Adrenal gland (tissue), 19 donors: ENCODE measurements at places on chromosomes 12 and 14. TPM values are rescaled to one million over a fixed set of nuclear protein-coding genes. Genes with fewer than 3 reads are reported as not detected.

- no peak for DNase-seq
Measured at GRCh38 chr12:43294916-43295315, 257.1 kb downstream of the ADAMTS20 start.

- no peak for DNase-seq
Measured at GRCh38 chr12:106305376-106305775, 2.8 kb downstream of the TCP11L2 start.

GRCh38 chr12:1939801-1940607 is 21.6 kb upstream of the CACNA2D4 start:
- DNase-seq, result peak; percentile 88

- DNase-seq, result no peak
Measured at GRCh38 chr14:99541677-99542470, 60.7 kb downstream of the CCNK start.

GRCh38 chr14:23421594-23421993 is 13.5 kb upstream of the MYH6 start:
- DNase-seq, result no peak

DNA sequence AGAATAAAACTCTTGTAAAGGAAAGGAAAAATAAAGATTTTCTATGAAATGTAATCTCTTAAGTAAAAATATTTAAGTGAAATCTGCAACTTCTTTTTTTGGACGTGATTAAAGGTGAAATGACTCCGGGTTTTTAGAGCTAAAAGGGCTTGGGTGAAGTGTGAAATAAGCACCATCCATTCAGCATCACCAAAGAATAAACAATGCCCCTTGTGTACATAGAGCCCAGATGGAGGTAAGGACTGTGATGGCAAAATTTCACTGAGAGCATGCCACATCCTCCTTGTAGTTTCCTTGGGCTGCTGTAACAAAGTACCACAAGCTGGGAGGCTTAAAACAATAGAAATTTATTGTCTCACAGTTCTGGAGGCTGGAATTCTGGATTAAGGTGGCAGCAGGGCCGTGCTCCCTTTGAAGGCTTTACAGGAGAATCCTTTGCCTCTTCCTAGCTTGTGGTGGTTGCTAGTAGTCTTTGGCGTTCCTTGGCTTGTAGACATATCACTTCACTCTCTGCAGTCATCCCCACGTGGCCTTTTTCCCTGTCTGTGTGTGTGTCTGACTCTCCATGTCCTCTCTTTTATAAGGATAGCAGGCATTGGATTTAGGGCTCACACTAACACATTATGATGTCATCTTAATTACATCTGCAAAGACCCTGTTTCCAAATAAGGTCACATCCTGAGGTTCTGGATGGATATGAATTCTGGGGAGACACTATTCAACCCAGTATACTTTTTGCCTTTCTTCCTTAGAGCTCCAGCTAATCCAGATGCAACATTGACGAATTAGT is 24.2 kb downstream of the ZNF664 start:
- DNase-seq, result no peak

- no peak for DNase-seq
Measured at GRCh38 chr14:50812180-50812579, 18.8 kb downstream of the NIN start.

GRCh38 chr12:124389725-124390441 is 95.0 kb downstream of the RFLNA start:
- no peak for DNase-seq

- DNase-seq, result peak; percentile 64
Measured at GRCh38 chr12:130826151-130826801, 12.8 kb downstream of the STX2 start.

The TAPBPL gene
- total RNA-seq, result 40.5 TPM

DNA sequence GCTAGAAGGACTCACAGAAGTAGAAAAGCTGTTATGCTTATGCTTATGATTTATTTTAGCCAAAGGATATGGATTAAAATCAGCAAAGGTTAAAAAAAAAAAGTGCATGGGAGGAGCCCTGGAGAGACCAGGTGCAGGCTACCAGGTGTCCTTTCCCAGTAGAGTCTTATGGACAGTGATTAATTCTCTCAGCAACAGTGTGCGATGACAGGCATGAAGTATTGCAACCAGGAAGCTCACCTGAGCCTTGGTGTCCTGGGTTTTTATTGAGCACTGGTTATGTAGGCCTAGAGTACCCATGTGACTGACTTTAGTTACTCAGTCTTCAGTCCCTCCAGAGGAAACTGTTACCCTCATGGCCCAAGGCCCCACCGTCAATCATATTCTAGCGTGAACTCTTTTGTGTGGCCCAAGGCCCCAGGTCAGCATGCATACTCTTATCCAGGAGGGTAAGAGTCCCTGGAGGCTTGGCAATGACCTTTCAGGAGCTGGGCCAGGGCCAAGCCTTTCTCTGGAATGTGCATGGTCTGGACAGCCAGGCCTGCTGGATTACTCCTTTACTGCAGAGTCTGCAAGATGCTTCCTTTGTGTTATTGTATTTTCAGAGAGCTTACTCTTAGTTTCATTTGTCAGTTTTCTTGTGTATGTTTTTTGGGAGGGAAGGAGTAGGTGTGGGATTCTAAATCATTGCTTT is 69.6 kb upstream of the RD3L start:
- peak; percentile 49 for DNase-seq

DNA sequence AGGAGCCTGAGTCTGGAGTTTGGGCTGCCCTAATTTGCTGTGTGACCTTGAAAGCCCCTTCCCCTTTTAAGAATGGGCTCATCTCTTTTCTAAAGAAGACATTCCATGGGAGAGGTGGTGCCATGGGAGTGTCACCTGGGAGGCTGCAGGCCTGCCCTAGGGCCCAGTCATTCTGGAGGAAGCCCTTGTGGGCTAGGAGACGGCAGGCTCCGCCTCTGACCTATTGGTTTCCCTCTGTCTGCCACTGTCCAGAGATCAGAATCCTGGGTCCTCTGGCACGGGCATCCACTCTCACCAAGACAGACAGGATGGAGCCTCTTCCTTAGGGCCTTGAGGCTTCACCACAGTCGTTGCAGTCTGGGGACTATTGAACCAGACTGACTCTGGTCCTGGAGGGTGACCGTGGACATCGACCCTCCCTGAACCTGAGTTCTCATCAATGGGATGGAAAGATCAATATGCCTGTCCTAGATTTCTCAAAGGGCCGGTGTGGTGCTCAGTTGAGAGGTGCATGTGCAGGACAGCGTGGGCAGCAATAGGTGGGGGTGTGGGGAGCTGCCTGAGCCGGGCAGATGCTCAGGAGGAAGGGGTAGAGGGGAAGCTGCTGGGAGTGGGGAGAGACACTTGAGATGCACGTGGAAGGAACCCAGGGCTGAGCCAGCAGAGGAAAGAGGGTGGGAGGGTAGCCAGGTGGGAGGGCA is 12.2 kb upstream of the CLMN start:
- no peak for DNase-seq

- no peak for DNase-seq
Measured at GRCh38 chr14:71783786-71784185, 148.4 kb upstream of the RGS6 start.

GRCh38 chr14:94392510-94392935 is 4.1 kb upstream of the SERPINA1 start:
- DNase-seq, result peak; percentile 37

DNA sequence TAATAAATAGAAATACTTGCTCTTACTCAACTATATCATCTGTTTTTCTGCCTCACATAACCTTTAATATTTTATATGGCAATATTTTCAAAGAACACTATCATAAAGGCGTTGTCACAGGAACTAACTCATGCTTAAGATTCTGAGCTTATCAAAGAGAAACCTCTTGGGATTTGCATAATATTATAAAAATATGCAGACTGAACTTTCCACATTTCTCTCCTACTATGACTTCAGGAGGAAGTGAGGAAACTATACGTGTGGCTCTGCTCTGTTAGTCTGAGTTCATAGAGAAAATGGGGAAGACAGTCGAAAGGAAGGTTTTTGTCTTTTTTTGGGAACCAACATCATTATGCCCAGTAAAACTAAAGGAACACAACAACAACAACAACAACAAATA is 124.7 kb downstream of the GARIN6 start:
- no peak for DNase-seq

- DNase-seq, result peak; percentile 72
Measured at GRCh38 chr12:22334410-22335100, at the start of gene ST8SIA1. TSS of gene ST8SIA1 (minus strand) at chr12:22334707. CDS start at chr12:22334232, 475 bp downstream.

The BCL7A gene
- 8.0 TPM for total RNA-seq

GRCh38 chr14:91961297-91962220 is 14.1 kb upstream of the FBLN5 start:
- no peak for DNase-seq

- no peak for DNase-seq
Measured at GRCh38 chr12:65823513-65824375, 539 bp upstream of the HMGA2 start.

DNA sequence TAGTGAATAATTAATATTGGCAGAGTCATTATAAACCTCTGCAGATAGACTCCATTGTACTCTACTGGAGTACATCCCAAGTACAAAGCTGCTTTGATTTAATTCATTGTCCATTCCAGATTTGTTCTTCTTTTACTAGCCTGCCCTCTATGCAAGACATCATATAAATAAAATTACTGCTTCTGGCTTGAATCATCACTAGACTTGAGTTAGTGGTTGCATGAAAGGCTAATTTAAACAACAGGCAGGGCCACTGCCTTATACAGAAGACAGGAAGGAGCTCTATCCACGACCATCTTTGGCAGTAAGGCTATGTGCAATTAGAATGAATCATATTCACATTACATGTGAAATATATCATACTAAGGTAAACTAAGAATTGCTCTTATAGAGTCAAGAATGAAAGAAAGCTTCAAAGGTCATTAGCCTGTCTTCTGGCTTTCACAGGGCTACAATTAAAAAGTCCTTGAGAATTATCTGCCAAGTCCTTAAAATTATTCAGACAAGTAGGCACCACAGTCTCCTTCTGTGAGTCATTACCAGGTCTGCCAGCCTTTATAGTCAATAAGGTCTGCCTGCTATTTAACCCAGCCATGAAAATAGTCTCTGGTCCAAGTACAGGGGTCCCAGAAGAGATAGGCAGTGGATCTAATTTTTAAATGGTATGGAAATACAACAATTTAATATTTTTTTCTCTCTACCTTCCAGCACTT is 631.8 kb downstream of the TMTC2 start:
- no peak for DNase-seq

DNA sequence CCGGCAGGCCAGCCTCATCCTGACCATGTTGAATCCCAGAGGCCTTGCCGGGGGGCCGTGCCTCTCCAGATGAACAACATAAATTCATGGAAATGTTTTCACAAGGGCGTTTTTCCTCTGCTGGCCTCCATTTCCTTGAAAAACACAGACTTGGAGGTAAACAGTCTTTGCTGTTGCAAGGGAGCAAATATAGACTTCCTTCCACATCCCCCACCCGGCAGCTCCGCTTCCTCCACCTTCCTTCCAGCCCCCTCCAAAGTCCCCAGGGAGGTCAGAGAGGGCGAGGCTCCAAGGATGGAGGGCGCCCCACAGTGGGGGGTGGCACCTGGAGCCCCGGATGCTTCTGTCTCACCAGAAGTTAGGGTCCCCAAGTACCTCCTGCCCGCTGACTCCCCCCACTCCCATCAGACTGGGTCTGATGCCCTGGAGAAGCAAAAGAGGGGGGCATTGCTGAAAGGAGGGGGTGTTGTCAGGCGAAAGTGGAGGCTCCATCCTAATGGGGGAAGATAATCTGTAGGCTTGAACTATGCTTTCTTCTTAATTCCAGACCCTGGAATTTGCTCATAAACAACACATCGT is 31.1 kb downstream of the CALM1 start:
- DNase-seq, result no peak

The GYS2 gene
- not detected for total RNA-seq

The PRB2 gene
- not detected for total RNA-seq

DNA sequence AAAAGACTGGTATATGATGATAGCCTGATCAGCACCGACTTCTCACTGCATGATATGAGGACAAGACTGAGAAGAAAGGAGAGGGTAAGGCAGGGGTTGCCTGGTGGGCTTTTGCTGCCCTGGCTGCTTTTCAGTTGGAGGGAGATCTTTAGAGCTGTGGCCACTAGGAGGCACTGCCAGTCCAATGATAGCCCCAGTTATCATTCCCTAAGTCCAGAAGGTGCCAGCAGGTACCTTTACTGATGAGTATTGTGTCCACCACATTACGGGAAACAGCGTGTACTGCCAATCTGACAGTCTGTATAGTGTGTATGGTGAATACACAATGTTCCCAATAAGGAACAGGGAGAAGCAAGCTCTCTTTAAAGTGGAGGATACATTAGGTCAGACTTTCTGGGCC is 55.8 kb upstream of the CCDC175 start:
- no peak for DNase-seq

DNA sequence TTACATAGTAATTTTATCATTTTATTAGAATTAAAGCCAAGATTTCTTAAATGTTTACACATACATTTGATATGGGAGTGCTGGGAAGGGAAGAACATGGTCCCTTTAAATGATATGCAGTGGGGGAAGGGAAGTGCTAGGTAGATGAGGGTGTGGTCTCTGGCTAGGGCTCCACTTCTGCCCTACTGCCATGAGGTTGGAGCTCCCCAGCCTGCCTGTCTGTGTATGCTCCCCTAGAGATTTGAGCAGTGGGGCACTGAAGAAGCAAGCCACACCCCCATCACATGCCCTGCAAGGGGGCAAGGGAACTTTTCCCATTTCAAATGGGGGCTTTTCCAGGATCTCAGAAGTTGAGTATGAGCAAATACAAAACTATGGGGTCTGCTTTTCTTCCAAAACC is 25.5 kb downstream of the CLECL1 start:
- no peak for DNase-seq

- no peak for DNase-seq
Measured at GRCh38 chr12:31835276-31835882, 106.6 kb upstream of the AMN1 start.

The FITM1 gene
- total RNA-seq, result 11.9 TPM

DNA sequence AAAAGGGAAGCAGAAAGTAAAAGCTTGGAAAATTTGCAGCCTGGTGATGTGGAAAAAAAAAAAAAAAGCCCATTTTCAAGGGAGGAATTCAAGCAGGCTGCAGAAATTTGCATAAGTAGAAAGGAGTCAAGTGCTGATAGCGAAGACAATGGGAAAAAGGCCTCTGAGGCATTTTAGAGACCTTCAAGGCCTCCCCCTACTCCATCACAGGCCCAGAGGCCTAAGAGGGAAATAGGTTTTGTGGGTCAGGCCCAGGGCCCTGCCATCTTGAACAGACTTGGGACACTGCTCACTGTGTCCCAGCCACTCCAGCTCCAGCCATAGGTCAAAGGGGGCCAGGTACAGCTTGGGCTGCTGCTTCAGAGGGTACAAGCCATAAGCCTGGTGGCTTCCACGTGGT is 13.8 kb upstream of the PRKD1 start:
- DNase-seq, result no peak

The COCH gene
- total RNA-seq, result 4.8 TPM

The BLOC1S1 gene
- 220 TPM for total RNA-seq

The PPP1R12A gene
- 93.4 TPM for total RNA-seq

The DPY19L2 gene
- 3.4 TPM for total RNA-seq

The SSPN gene
- 8.2 TPM for total RNA-seq

The PRIMA1 gene
- 0.81 TPM for total RNA-seq

- DNase-seq, result no peak
Measured at GRCh38 chr14:33590891-33591630, 359.8 kb downstream of the EGLN3 start.

DNA sequence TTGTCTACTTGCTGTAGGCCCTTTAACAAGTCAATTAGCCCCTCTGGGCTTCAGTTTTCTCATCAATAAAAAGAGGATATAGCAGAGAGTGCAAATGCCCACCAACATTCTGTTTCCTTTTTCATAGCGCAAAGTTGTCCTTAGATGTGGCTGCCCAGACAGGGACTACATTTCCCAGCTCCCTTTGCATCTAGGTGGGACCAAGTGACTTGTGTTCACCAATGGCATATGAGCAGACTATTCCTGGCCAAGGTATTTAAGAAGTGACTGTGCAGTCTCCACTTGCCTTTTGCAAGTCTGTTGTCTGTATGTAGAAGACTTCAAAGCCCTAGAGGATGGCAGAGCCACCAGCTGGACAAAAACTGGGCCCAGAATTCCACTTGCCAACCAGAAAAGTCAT is 59.7 kb downstream of the DAO start:
- DNase-seq, result no peak
